Skeletal muscle cell (primary cell): ENCODE measurements at places on chromosomes 5 and 9.
A peak's percentile ranks its signal among the peaks of the same experiment; 100 is the strongest.

GRCh38 chr9:96618209-96619123 is 1.2 kb downstream of the CDC14B start:
- DNase-seq, result no peak

- no peak for DNase-seq
Measured at GRCh38 chr9:133262226-133262625, 12.8 kb downstream of the ABO start.

DNA sequence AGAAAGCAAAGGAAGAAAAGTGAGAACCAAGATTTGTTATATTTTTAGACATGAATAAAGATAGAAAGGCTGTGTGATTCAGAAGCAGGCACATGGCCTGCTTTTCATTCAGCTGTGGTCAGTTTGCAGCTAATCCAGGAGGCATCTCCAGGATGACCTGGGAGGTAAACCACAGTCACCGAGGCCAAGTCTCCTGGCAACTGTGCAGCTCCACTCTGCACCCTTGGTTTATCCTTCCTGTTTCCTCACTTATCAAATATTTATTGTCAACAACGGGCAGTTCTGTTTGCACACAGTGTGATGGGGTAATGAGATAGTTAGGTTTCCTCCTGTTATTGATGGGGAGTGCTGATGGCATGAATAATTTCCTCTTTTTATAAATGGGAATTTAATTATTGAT is 243.0 kb downstream of the PSAT1 start:
- peak; percentile 57 for DNase-seq

- DNase-seq, result no peak
Measured at GRCh38 chr5:166961028-166961427, 1330.4 kb upstream of the WWC1 start.

GRCh38 chr5:68336200-68336599 is 120.6 kb downstream of the PIK3R1 start:
- DNase-seq, result no peak

- DNase-seq, result no peak
Measured at GRCh38 chr5:9415091-9415490, 130.8 kb downstream of the SEMA5A start.

GRCh38 chr5:117588611-117589010 is 1014.0 kb upstream of the SEMA6A start:
- no peak for DNase-seq

GRCh38 chr5:98099448-98100105 is 673.9 kb upstream of the RGMB start:
- no peak for DNase-seq

DNA sequence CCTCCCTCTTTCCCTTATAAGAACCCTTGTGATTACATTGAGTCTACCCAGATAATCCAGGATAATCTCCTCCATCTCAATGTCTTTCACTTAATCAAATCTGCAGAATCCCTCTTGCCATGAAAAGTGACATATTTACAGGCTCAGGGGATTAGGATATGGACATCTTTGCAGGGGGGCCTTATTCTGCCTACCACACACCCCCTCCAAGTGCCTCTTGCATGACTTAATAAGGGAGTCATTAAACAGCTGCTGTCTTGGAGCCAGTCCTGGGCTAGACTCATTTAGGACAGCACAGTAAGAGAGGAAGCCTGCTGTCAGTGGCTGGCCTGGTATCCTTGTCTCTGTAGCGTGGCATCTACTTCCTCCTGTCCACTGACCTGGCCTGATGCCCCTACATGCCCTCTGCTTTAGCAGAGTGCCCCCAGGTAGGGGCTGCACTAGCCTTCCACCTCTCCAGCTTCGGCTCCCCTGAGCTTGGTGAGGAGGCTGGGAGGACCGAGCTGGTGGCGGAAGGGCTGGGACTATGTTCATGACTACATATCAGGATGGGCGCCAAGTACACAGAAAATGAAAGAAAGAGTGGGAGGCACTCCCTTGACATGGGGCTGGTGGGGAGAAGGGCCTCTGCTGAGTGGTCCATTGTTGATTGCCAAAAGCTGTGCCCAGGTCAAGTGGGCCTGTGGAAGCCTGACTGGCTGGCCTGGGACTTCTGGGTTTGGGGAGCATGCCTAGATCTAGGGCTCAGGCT is 17.2 kb downstream of the ENHO start:
- DNase-seq, result no peak

DNA sequence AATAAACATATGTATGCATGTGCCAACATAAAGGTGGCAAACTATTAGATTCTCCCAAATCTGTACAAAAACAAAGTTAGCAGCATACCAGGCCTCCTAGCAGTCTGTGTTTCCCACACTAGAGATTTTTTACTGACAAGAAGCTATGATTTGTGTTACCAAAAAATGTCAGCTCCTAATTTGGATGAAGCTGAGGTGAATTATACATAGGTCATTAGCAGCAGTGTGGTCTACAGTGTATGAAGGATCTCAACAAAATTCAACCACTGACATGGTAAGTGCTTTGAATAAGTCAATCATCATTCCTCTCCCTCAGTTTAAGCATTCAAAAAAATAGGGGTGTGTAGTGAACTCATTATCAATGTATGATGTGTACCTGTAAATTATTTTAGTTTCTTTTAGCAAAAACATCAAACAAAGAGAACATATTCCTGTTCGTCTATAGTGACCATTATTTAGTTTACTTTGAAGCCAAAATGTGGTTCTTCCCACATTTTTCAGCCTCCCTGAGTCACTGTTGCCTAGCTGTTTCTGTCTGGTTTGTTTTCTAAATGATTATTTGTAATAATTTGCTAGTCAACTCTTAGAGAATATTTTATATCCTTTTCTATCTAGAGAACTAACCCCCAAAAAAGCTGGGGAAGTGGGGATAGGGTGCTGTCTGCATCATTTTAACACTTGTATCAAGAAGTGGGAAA is 52.1 kb upstream of the RGMB start:
- DNase-seq, result no peak

- DNase-seq, result peak; percentile 9
Measured at GRCh38 chr5:163706053-163706771, 200.8 kb downstream of the MAT2B start.

- no peak for DNase-seq
Measured at GRCh38 chr9:137477778-137478612, 18.9 kb upstream of the NSMF start.

GRCh38 chr9:93302586-93303257 is 118.8 kb downstream of the WNK2 start:
- peak; percentile 12 for DNase-seq

DNA sequence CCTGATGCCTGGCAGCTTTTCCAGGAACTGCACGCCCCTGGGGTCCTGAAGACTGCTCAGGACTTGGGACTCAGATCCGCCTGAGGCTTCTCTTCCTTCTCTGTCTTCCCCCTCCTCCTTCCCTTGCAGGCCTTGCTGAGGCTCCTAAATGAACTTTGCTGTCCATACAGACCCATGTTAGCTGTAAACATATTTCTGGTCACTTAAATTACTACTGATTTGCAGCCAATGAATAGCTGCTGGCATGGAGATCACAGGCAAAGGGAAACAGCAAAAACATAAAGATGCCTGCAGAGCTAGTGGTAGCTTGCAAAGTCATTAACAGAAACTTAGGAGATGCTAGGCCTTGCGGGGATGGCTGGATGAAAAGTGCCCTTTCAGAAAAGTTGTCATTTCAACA is 261.9 kb downstream of the GADD45G start:
- no peak for DNase-seq

GRCh38 chr5:88256037-88256436 is 12.6 kb downstream of the TMEM161B start:
- no peak for DNase-seq

DNA sequence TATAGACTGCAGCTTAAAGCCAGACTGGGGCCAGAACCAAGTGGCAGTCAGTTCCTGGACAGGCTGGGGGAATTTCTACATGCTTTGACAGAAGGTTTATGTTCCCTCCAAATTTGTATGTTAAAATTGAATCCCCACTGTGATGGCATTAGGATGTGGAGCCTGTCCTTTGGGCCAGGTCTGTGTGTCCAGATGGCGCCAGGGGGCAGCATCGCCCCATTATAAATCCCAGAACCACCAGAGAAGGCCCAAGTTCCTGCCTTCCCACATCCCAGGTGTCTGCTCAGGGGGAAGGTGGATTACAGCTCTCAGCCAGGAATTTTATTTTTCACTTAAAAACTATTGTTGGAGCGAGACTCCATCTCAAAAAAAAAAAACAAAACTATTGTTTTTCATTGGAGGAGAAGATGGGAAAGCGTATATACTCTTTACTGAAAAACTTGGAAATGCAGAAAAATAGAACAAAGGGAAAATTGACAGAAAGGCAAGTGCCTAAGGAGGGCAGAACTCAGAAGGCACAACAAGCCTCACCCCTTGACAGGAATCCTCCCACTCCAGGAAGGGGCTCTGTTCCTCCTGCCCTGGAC is 5.0 kb downstream of the IL3 start:
- no peak for DNase-seq

GRCh38 chr5:1227667-1228066 is 2.5 kb downstream of the SLC6A18 start:
- peak; percentile 7 for DNase-seq

GRCh38 chr9:3578786-3579185 is 53.0 kb upstream of the RFX3 start:
- peak; percentile 60 for DNase-seq

DNA sequence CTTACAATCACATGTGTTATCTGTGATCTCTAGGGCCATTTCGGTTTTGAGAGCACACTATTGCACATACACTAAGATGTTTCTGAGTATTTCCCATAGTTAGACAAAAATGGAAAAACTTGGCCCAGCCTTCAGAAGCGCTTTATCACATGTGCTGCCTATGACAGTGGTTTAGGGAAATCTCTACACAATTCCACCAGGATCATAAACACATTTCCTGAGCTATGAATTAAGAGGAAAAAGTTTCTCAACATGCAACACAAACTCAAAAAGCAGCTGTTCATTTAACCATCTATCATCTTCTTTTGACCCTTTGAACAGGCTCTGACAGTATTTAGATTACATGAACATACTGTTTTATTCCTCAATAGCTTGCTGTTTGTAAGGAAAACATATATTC is 15.1 kb downstream of the FGF1 start:
- no peak for DNase-seq

GRCh38 chr5:73139485-73139884 is 19.1 kb downstream of the TMEM171 start:
- no peak for DNase-seq

GRCh38 chr5:143614831-143615230 is 197.1 kb upstream of the HMHB1 start:
- no peak for DNase-seq

DNA sequence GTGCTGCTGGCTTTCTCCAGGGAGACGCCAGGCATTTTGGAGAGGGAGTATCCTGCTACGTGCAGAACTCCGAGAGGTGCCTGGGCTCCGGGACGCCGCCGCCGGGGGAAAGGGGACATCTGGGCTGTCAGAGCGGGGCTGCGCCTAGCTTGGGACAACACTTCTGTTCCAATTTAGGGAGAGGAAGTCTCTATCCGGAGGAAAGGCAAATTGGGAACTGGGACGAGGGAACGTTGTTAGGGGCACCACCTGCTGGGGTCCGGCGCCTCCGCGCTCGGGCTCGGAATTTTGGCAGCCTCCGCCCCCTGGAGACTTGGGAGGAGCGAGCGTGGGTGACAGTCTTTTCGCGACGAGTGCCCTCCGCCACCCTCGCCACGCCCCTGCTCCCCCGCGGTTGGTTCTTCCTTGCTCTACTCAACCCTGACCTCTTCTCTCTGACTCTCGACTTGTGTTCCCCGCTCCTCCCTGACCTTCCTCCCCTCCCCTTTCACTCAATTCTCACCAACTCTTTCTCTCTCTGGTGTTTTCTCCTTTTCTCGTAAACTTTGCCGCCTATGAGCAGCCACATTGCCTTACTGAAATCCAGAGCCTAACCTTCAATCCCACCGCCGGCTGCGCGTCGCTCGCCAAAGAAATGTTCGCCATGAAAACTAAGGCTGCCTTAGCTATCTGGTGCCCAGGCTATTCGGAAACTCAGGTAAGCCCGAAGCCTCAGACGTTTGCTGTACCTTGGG is 1.6 kb downstream of the TSLP start:
- DNase-seq, result no peak

DNA sequence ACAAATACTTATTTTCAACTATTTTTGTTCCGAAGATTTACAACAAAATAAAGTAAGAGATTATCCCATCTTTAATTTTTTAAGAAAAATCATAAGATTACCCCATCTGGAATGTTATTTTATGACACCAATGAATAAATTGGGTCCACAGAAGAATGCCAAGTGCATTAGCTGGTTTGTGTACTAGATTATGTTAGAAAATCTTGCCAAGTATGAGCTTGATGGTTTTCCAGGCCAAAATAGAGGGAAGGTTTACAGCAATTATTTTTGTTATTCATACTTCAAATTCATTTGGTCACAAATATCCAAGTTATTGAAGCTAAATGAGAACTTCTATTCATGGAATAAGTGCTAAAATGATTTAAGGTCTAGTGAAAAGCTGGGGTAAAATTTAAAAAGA is 109.4 kb upstream of the DMRTA1 start:
- DNase-seq, result no peak

DNA sequence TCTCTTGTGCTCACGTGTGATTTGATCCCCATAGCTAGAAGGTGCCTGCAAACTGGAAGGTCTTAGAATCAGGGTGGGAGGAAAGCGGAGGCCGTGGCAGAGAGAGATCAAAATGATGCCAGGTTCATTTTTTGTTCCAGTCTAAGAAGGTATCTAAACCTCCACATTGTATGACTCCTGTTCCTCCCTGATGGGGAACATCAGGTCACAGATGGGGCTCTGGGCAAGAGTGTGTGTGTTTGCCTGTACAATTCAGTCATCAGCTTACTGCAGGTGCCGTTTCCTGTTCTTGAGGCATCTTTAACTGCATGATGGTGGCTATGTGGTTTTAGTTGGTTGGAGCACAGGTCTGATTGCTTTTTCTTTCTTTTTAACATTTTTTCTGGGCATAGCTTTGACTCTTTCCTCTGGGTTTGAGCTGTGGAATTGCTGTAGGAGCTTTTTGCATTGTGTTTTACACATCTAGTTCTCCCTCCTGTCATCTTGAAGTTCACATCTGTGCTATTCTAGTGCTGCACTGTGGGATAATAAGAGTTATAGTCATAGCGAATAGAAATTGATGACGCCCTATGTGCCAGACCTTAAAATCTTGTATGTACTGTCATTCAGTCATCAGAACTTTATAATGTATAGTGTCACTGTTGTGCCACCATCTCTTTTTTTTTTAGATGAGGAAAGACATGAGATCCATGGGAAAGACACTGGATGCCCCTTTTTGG is 30.8 kb downstream of the ARHGAP26 start:
- DNase-seq, result no peak

GRCh38 chr5:17413691-17414090 is 84.3 kb upstream of the TAF11L2 start:
- DNase-seq, result no peak

GRCh38 chr5:110161162-110161561 is 471.4 kb downstream of the MAN2A1 start:
- DNase-seq, result no peak

DNA sequence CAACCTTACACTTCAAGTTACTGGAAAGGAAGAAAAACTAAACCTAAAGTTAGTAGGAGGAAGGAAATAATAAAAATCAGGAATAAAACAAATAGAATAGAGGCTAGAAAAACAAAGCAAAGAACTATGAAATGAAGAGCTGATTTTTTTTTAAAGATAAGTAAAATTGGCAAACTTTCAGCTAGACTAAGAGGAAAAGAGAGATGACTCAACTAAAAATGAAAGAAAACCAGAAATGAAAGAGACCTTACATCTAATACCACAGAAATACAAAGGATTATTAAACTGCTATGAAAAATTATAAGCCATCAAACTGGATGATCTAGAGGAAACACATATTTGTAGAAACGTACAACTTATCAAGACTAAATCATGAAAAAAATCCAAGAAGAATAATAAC is 60.0 kb downstream of the PRRC1 start:
- DNase-seq, result no peak

GRCh38 chr5:146962801-146963355 is 84.3 kb upstream of the PPP2R2B start:
- DNase-seq, result peak; percentile 25

- peak; percentile 73 for DNase-seq
Measured at GRCh38 chr5:120604884-120605283, 140.8 kb downstream of the PRR16 start.
